ENCODE measurements at places on chromosomes 11 and 22. TPM values are rescaled to one million over a fixed set of nuclear protein-coding genes. Genes with fewer than 3 reads are reported as not detected.

GRCh38 chr11:15161790-15162189 is 47.1 kb downstream of the INSC start:
- H3K27ac ChIP-seq = no peak overlapping the region
- no peaks in the 10 kb centered on the region for H3K4me1 ChIP-seq
- H3K4me3 ChIP-seq = no peak overlapping the region

GRCh38 chr11:2752923-2753322 is 53.1 kb upstream of the KCNQ1OT1 start:
- no peak overlapping the region for H3K4me3 ChIP-seq
- no peak overlapping the region for H3K27ac ChIP-seq
- H3K27me3 ChIP-seq = no peaks in the 10 kb centered on the region
- no peak for DNase-seq
- no peaks in the 10 kb centered on the region for H3K4me1 ChIP-seq

Gene PTDSS2
- total RNA-seq = 29.0 TPM

Gene DERL3
- total RNA-seq = 74.1 TPM

DNA sequence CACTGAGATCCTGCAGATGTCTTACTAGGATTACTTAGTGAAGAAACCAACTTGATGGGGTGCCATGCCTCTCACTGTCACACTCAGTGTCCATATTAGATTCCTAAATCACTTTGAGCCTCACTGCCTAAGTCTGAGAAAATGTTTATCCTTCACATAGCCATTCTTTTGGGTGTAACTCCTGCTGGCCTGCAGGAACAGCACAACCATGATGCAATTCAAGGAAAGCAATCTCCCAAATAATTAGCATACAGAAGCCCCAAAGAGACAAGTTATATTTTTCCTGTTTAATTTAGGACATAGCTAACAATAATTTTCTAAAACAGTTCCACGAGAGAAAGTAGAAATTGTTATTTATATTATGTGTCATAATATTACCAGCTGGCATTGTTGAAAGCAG is 655.5 kb downstream of the KCNA4 start:
- no peaks in the 10 kb centered on the region for H3K27me3 ChIP-seq
- no peaks in the 10 kb centered on the region for H3K36me3 ChIP-seq
- H3K4me3 ChIP-seq = no peak overlapping the region
- H3K4me1 ChIP-seq = no peaks in the 10 kb centered on the region
- no peak for DNase-seq
- no peak overlapping the region for H3K27ac ChIP-seq

Gene SAA4
- total RNA-seq = not detected

Gene CHCHD10
- 54.0 TPM for total RNA-seq

Gene SMCO4
- 2.0 TPM for total RNA-seq

DNA sequence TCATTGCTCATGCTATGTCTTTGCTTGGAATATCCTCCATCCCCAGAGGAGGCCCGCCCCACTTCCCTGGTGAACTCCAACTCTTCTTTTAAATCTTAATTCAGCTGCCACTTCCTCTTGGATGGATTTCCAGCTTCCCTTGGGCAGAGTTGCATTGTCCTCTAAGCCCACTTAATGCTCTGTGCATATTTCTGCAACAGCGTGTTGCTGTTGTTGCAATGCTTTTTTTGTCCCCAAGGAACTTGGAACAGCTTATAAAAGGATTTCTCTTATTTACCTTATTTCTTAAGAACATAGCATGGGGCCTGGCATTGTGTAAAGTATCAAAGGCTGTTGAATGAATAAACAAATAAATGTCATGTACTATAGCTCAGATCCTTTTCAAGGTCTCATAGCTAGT is 507.4 kb downstream of the METTL15 start:
- H3K27me3 ChIP-seq = no peaks in the 10 kb centered on the region
- H3K36me3 ChIP-seq = no peaks in the 10 kb centered on the region
- no peak overlapping the region for H3K4me3 ChIP-seq
- H3K27ac ChIP-seq = no peak overlapping the region
- no peak for DNase-seq

GRCh38 chr11:68940651-68941323 is 37.1 kb downstream of the IGHMBP2 start:
- H3K27ac ChIP-seq = no peak overlapping the region
- no peaks in the 10 kb centered on the region for H3K27me3 ChIP-seq
- H3K4me1 ChIP-seq = no peaks in the 10 kb centered on the region
- no peak for DNase-seq

DNA sequence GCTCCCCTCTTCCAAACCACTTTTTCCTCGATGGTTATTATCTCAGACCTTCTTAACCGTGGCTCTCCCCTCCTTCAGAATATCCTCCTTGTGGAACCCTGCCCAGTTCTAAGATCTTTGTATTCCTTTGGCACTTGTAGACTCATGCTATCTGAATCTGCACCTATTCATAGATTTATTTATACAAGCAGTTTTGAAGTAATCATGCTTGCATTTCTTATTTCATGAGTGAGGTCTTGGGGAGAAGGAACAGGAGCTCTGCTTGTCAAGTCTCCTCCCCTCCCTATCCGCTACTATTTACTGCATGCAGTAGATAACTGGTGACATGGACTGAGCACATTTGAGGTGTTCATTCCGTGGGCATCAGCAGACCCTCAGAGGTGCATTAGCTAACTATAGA is 5.4 kb upstream of the MADD start:
- H3K4me1 ChIP-seq = peaks cover 21% of the 10 kb centered on the region
- H3K4me3 ChIP-seq = no peak overlapping the region
- H3K27me3 ChIP-seq = no peaks in the 10 kb centered on the region
- no peak overlapping the region for H3K27ac ChIP-seq
- no peak for DNase-seq

All from B cell (primary cell).